ENCODE measurements at places on chromosomes 3 and 15.

DNA sequence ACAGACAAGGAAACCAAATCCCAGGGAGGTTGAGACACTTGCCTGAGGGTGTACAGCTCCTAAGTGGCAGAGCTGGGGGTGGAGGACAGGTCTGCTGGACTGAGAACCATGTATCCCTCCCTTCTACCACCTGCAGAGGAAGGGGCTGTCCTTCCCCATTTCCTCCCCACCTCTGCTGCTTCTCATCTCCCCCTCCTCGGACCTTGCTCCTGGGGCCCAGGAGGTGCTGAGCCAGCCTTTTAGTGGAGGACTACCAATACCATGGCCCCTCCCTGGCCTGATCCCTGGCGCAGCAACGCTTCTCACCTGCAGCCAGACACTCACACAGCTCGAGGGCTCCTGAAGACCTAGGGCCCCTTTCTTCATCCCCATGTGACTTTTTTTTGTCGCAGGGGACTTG is 50.4 kb downstream of the IDH2 start:
- DNase-seq = no peak

DNA sequence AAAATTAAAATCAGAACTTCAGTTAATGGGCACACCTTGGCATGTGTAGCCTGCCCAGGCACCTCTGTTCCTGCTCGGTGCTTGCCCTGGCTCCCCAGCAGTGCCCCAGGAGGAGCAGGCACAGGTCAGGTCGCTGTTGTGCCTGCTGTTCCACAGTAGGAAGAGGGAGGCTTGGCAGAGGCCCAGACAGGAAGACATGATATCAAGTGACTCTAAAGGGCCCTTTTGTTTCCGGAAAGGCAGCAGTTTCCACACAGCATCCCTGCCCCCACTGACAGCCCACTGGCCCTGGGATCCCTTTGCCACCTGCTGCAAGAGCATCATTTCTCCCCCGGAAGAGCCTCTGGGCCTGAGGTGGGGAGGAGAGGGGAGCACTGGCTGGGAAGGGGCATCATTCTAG is 40.5 kb upstream of the HES1 start:
- DNase-seq = no peak

GRCh38 chr3:148428862-148429605 is 268.7 kb upstream of the AGTR1 start:
- no peak for DNase-seq

- peak; percentile 2 for DNase-seq
These were observed 97.3 kb downstream of the CORO2B start for GRCh38 chr15:68676011-68676605.

- no peak for DNase-seq
These were observed 406.8 kb downstream of the MCTP2 start for GRCh38 chr15:94638183-94638582.

- peak; percentile 15 for DNase-seq
These were observed 583.9 kb downstream of the NTRK3 start for GRCh38 chr15:87672309-87673288.

GRCh38 chr3:151168269-151169094 is 34.5 kb downstream of the GPR171 start:
- peak; percentile 74 for DNase-seq
